Esophagus mucosa (tissue), 1 donor: ENCODE measurements at places on chromosomes 1 and 21.

DNA sequence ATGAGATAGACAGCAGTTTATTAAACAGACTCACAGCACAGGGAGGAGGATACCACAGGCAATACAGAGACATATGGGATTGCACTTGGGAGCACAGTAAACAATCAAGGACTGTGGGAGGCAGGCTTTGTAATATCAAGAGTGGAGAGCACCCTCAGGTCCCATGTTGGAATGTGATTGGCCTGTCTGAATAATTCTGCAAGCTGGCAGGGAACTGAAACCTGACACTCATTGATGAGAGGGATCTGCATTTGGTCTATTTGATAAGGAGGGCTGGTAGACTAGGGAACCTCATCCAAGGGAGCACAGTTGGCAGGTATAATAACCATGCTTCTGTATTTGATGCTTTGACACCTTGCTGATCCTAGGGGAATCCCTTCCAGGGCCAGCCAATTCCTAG is 69.9 kb upstream of the PRMT6 start:
- no peak for ATAC-seq

DNA sequence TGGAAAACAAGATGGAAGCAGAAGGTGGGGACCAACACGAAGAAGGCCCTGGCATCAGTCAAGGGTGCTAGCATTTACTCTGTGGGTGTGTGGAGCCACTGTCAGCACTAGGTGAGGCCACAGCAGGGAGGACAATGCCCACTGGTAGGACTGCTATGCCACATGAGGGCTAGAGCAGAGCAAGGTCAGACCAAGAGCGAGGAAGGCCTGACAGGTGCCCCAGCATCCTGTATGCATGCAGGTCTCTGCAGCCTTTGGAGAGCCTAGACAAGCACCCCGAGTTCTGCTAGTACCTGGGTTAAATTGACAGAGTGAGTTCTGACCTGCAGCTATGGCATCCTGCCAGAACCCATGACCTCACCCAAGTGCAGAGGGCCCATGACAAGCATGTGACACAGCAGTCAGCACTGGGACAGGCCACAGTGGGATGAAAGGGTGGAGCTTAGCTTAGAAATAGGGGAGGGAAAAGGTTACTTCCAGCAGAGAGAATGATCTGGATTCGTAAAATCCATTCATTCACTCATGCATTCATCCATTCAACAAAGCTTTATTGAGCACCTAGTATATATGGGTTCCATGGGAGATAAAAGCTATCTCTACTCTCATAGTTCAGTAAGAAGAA is 9.0 kb upstream of the CSF1 start:
- peak; percentile 82 for ATAC-seq

- ATAC-seq, result peak; percentile 60
Measured at GRCh38 chr1:202807926-202808757, at the start of gene KDM5B. KDM5B (minus strand) TSS chr1:202808421; CDS start chr1:202808305, 116 bp downstream.

DNA sequence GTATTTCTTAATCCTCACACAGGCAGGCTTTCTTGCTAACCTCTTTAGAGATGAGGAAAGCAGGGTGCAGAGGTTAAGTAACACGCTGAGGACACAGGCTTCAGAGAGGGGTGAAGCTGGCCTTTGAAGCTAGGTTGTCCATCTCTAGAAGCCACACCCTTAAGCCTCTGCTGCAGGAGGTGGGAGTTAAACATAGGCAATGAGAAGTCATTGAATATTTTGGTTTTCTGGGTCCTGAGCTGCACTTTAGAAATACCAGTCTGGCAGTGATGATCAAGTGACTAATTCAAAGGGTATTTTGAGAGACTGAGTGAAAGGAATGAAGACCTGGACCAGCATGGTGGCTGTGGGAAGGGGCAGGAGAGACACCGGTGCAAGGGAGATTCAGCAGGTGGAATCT is 9.9 kb downstream of the KCNJ15 start:
- ATAC-seq, result peak; percentile 15

- peak; percentile 77 for ATAC-seq
Measured at GRCh38 chr1:207282058-207282457, 39.4 kb upstream of the CD55 start.

GRCh38 chr1:156692925-156693847 is 12.2 kb downstream of the CRABP2 start:
- ATAC-seq, result peak; percentile 17

- no peak for ATAC-seq
Measured at GRCh38 chr1:101142244-101142643, 94.6 kb upstream of the S1PR1 start.

DNA sequence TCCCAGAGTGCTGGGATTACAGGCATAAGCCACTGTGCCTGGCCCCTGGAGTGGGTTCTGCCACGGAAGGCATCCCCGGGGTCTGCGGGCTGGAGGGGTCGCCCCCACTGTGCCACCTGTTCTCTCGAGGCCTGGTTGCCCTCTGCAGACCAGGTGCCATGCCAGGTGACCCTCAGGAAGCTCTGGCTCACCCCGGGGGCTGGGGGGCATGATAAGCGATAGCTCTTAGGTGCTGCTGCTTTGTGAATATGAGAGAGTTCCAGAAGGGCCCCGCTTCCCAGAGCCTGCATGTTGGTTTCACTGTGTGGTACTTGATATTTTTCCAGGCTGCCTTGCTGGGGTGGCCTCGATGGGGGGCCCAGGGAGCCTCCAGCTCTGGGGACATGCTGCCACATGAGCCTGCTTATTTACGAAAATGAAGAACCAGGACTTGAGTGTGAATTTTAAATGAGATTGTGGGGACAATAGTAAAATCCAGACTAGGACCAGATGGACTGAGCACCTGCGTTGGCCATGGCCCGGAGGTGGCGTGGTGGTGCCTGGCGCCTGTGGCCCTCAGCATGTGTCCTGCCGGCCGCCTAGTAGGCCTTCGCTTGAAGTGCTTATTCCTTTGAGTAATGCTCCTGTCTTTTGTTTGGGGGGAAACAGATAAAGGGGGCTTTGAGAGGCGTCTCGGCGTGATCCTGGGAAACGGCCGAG is 7.3 kb downstream of the SKI start:
- no peak for ATAC-seq

DNA sequence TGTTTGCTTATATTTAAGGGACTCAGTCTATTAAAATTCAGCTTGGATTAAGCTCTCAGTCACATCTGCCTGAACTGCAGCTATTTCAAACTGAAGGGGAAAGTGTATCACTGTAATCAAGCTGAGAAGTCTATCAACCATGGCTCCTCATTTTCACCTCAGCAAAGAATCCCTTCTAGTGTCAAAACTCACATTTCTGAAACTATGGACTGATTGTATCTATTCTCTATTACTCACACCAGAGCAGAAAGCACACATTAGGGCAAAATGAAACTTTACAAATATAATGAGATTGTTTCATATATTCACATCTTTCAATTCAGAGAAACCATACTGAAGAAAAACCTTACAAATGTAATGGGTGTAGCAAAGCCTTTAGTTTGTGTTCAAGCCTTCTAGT is 14.6 kb upstream of the C1orf146 start:
- ATAC-seq, result no peak

GRCh38 chr1:87329526-87330056 is 911 bp downstream of the LMO4 start:
- no peak for ATAC-seq

DNA sequence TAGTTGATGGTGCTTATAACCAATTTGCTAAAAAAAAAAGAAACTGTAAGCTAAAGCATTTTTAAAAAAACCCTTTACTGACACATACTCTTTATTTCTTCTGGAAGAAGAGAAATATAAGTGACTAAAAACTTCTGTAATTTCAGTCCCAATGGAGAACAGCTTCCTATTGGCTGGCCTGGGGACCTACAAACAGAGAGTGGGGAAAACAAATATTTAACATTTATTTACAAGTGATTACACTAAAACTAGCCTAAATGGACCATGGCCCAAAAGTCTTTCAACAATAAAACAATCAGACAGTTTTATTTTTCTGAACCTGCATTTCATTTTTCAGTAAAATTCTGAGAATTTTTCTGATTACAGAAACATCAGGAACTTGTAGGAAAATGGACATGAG is 15.2 kb downstream of the TARBP1 start:
- no peak for ATAC-seq

DNA sequence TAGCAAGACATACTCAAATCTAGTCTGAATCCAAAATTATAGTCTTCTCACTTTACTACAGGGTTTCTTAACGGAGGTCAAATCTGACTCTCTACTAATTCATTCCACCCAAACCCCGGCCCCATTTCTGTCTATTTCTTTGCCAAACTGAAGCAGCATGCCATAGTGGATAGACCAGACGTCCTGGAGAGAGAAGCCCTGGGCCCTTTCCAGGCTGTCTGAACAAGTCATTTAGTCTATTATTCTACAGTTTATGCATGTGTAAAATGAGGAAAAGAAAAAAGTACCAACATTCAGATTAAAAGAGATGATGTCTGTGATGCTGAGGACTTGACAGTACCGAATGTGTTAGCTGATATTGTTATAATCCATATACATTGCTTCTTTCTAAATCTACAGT is 95.0 kb downstream of the GDAP2 start:
- no peak for ATAC-seq

DNA sequence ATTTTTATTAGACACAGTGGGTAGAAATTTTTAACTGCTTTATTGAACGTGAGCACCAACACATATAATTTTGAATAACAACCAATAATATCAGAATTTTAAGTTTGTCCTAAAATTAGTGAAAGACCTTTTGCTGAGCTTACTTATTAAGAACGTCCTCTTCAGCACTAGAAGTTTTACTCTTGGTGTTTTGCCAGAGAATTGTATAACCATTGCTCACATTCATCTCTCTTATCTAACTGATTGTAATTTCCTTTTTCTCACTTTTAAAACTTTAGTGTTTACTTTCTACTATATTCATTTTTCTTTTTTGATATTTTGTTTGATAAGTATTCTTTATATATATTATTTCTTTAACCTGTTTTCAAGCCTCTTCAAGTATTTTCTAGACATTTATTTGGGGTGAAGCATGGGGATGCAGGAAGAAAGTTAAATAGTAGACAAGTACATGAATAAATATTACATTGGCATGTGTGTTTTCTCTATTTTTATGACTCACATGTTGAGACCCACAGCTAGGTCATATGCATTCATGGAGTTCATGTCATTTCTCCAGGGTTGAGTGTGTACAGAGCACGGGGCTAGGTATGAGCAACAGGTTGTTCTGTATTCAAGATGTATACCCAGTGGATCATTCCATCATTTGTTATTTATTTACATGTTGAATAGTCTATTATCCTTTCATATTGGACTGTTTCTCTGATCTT is 90.6 kb downstream of the ATP6V1G3 start:
- ATAC-seq, result peak; percentile 56

DNA sequence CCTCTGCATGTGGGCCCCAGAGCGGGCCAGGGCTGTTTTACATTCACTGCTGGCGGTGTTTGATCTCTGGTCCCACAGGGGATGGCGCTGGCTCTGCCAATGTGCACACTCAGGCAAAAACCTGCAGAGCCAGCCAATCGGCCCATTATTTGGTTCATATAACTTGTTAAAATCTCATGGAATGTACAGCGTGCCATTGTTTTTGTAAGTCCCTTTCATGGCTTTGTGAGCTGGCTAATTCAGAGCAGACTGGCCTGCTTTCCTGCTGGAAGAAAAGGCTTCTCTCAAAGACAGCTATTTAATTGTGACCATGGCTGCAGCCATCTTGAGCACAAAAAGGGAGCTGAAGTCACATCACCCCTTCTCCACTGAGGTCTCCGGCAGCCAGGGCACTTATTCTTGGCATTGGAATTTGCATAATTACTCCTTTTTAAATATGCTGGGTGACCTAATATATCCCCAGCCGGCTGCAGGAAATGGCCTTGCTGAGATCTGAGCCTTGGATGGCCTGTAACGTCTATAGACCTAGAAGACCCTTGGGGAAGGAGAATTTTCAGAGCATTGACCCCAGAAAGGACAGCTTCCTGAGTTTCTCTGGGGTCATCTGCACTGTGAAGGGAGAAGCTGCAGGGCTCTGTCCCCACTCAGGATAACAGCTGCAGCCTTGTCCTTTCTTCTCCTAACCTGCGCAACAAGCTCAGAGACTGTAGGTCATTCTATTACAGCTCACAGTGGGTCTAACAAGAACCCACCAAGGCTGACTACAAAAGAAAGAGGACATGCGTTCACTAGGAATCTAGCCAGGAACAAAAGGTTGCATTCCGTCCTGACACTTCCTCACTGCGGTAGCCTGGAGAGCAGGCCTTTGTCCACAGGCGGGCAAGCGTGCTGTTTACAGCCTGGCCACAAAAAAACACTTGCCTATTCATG is 45.8 kb downstream of the BCAR3 start:
- no peak for ATAC-seq

- no peak for ATAC-seq
Measured at GRCh38 chr1:52237430-52237829, 95.5 kb downstream of the ZFYVE9 start.

DNA sequence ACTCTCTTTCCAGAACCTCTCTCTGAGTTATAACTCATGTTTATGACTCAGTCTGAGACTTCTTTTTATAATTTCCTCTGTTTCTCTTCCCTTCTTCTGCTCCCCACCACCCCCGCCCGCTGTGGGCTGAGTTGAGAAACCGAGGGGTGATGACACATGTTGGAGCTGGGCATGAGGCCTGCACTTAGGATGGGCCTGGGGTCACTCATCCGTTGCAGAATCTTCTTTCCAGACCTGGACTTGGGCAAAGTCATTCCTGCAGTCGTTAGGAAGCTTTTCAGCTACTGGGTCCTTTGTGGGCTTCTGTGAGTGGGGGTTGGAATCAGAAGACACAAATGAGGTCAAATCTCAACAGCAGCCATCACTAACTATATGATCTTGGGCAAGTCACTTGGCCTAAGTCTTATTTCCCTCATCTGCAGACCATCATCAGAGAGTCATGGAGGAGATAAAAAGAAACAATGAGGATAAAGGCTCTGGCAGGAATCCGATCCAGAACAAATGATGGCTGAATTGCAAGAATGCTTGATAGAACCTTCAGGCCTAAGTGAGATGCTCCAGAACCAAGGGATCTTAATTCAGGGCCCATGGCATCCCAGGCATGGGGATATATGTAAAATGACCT is 53.4 kb downstream of the RPS6KA1 start:
- ATAC-seq, result peak; percentile 20

DNA sequence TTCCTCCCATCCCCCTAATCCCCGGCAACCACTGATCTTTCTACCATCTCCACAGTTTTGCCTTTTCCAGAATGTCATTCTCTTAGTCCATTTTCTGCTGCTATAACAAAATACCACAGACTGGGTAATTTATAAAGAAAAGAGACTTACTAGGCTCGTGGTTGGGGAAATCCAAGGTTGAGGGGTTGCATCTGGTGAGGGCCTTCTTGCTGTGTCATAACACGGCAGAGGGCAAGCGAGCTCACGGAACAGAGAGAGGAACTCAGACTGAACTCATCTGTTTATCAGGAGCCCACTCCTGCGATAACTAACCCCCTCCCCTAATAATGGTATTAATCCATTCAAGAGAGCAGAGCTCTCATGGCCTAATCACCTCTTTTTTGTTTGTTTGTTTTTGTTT is 52.0 kb downstream of the RUNX3 start:
- ATAC-seq, result no peak

DNA sequence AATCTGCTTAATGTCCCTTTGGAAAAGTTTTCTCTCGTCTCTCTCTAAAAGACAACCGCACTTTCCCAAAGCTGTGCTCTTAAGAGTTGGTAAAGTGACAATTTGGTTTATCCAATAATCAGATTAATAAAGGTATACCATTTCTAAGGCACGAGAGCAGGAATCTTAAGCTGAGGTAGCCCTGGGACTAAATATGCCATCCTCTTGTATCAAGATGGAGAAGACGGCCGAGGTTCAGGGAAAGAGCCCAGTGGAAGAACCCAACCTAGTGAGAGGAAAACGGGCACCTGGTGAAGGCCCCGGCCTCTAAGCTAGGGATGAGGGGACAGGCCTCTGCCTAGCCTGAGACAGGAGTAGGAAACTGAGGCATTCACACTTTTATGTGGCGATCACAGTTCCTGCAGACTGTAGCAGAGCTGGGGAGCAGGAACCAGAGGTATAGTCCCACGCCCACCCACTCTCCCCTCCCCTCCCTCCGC is 334 bp upstream of the SARS1 start:
- no peak for ATAC-seq

GRCh38 chr1:55474168-55474786 is 259.1 kb upstream of the USP24 start:
- peak; percentile 35 for ATAC-seq
